ENCODE measurements at places on chromosomes 2 and 18. TPM values are rescaled to one million over a fixed set of nuclear protein-coding genes. Genes with fewer than 3 reads are reported as not detected.
A peak's percentile ranks its signal among the peaks of the same experiment; 100 is the strongest.

DNA sequence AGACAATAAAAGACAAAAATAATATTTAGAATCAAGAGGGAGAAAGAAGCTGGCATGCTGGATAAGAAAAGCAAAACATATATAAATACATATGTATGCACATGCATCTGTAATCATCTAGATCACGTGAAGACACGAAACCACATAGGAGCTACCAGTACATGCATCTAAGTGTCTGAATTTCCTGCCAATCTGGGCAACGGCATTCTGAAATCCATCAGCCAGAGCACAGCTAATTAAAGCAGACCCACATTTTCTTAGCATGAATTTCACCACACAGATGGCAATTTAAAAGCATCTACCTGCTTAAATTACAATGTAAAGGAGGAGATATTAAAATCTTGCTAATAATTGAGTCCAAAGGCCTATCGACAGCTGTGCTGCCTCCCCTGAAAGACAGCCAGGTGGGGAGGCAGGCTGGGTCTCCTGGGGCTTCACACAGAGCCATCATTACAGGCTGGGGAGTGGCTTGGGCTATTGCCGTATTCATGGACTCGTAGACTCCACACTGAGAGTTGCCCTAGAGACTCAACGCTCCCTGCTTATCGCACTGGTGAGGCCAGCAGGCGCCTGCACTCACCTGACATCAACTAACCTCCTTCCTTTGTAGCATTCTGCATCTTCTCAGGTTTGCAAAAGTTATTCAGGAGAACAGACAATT, 272.5 kb upstream of the PXDN start:
- peaks cover 9% of the 10 kb centered on the region for H3K27me3 ChIP-seq
- no peak for DNase-seq
- no peaks in the 10 kb centered on the region for H3K36me3 ChIP-seq
- no peak overlapping the region for H3K27ac ChIP-seq

The NPAS2 gene
- 10.7 TPM for total RNA-seq

DNA sequence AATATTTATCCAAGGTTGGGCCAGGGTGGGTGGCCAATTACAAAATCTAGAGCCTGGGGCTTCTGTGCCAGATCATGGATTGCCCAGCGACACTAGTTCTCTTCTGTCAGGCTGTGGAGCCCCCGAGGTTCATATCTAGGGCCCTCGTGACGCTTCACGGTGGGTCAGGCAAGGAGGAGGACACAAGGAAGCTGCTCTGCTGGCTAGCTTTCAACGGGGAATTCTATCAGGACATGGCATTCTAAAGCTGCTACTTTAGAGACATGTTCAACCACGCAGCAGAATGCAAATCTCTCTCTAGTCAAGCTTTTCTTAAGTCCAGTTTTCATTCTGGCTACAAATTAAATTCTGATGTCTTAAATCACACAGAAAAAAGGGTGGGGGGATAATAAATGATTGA, 180.2 kb downstream of the THADA start:
- H3K27ac ChIP-seq: peak overlapping the region; percentile 83
- peaks cover 8% of the 10 kb centered on the region for H3K36me3 ChIP-seq
- H3K27me3 ChIP-seq: no peaks in the 10 kb centered on the region

DNA sequence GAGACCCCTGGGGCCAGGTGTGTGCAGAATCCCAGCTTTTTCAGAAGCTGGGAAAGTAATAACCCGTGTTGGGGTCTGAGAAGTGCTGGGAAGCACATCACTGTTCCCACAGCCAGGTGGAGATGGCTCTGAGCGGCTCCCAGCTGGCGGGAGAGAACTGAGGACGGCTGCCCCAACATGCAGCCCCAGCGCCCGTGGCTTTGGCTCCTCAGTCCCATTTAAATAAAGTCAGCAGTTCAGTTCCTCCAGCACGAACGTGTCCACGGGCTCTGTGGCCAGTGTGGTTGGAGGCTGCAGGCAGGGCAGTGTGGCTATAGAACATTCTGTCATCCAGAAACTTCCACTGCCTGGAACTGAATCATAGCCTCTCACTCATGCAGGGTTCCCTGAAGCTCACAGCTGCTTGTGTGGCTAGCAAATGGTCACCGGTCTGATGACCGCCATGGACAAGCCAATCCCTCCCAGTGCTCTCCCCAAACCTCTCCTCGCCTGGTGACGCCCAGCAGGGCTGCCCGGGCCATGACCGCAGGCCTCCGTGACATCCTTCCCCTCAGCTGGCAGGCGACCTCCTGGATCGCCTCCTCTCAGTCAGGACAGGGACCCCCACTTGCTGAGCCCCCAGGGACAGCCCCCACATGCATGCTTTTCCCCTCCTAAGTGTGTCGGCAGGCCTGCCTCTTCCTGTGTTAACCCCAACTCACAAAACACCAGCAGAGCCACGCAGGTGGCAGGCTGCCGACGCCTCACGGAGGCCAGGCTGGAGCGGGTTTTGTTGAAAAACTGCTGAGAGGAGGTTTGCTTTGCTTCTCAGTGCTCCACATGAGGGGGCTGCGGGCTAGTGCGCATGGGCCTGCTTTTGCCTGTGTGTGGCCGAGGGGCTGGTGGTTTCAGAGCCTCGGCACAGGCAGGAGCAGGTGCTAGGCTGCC, 1.3 kb downstream of the RTP5 start:
- no peak overlapping the region for H3K27ac ChIP-seq
- no peak for DNase-seq
- no peak overlapping the region for H3K4me3 ChIP-seq
- peaks cover 5% of the 10 kb centered on the region for H3K27me3 ChIP-seq
- H3K36me3 ChIP-seq: no peaks in the 10 kb centered on the region

The TRIM43 gene
- not detected for total RNA-seq

DNA sequence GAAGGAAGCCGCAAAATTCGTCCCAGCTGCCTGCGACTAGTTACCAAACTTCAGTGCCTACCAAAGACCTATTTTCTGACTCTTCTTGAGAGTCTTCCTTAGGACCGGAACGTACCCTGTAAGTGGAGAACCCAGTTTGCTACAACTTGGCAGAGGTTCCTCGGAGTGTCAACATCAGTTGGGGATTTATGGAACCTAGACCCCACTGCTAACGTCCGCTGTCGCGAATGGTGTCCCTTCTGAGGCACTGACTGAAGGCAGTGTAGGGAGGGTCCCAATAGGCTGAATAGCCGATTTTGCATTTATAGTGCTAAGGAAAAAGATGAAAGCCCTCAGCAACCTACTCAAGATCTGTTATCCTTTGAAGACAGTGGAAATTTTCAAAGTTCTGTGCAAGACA, 568 bp upstream of the STK17B start:
- no peaks in the 10 kb centered on the region for H3K36me3 ChIP-seq
- H3K4me3 ChIP-seq: peak overlapping the region; percentile 81
- H3K4me1 ChIP-seq: peaks cover 27% of the 10 kb centered on the region
- DNase-seq: no peak

DNA sequence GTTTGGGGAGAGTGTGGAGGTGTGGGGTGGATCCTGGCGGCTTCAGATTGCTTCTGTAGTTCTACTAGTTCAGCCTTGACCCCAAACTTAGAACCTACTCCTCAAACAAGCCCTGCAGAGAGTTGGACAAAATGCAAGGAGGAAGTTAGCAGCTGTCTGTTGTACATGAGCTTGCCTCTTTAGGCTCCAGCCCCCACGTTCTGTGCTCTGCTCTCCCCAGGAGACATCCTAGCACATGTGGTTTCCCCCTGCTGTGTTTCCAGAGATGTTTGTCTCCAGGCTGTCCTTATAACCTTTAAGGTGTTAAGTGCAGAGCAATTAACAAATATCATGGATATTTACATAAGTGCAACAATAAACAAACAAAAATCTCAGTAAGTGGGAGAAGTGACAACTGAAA, 111.1 kb downstream of the ACOXL start:
- H3K27ac ChIP-seq: no peak overlapping the region
- no peak overlapping the region for H3K4me3 ChIP-seq
- no peaks in the 10 kb centered on the region for H3K36me3 ChIP-seq
- peaks cover 27% of the 10 kb centered on the region for H3K4me1 ChIP-seq
- no peak for DNase-seq
- no peaks in the 10 kb centered on the region for H3K27me3 ChIP-seq

The ASB18 gene
- not detected for total RNA-seq

- H3K36me3 ChIP-seq: peaks cover 9% of the 10 kb centered on the region
- H3K27ac ChIP-seq: no peak overlapping the region
- H3K27me3 ChIP-seq: no peaks in the 10 kb centered on the region
- H3K4me1 ChIP-seq: peaks cover 21% of the 10 kb centered on the region
- no peak overlapping the region for H3K4me3 ChIP-seq
Observed at GRCh38 chr18:35051641-35052377, 10.6 kb downstream of the MAPRE2 start.

DNA sequence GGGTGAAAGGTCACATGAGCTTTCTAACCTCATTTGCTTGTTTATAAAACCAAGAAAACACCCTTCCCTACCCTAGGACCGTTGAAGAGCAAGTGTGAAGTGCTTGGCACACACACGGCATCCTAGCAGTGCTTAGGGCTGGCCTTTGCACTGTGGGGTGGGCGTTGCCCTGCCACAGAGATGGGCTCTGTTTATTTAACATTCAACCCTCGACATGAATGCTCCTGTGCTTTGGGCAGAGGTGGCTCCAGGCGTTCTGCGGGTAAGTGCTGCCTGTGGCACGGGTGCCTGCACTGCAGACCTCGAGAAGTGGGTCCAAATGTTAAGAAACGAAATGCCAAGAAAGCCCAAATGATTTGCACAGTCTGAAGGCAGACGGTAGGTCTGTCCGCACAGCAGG, 170.1 kb downstream of the FHOD3 start:
- DNase-seq: no peak
- no peaks in the 10 kb centered on the region for H3K36me3 ChIP-seq
- no peak overlapping the region for H3K4me3 ChIP-seq
- peaks cover 25% of the 10 kb centered on the region for H3K4me1 ChIP-seq
- peaks cover 21% of the 10 kb centered on the region for H3K27me3 ChIP-seq

- DNase-seq: peak; percentile 76
- peak overlapping the region; percentile 96 for H3K27ac ChIP-seq
- peaks cover 1% of the 10 kb centered on the region for H3K36me3 ChIP-seq
Observed at GRCh38 chr2:38602136-38602731, 494 bp downstream of the HNRNPLL start.

GRCh38 chr2:111711270-111711669, 172.7 kb downstream of the ANAPC1 start:
- no peak overlapping the region for H3K4me3 ChIP-seq
- H3K27ac ChIP-seq: no peak overlapping the region
- peaks cover 4% of the 10 kb centered on the region for H3K4me1 ChIP-seq
- H3K36me3 ChIP-seq: no peaks in the 10 kb centered on the region
- DNase-seq: no peak
- H3K27me3 ChIP-seq: no peaks in the 10 kb centered on the region

GRCh38 chr2:224271617-224272236, 130.2 kb downstream of the FAM124B start:
- peaks cover 6% of the 10 kb centered on the region for H3K4me1 ChIP-seq
- H3K4me3 ChIP-seq: no peak overlapping the region
- H3K36me3 ChIP-seq: no peaks in the 10 kb centered on the region
- H3K27ac ChIP-seq: no peak overlapping the region
- H3K27me3 ChIP-seq: no peaks in the 10 kb centered on the region

- H3K4me1 ChIP-seq: peaks cover 12% of the 10 kb centered on the region
- no peaks in the 10 kb centered on the region for H3K27me3 ChIP-seq
- H3K27ac ChIP-seq: peak overlapping the region; percentile 94
- H3K4me3 ChIP-seq: peak overlapping the region; percentile 95
- H3K36me3 ChIP-seq: peaks cover 8% of the 10 kb centered on the region
- DNase-seq: no peak
Observed at GRCh38 chr2:227325839-227326195, 766 bp downstream of the MFF start.

GRCh38 chr2:30709516-30709915, 97.7 kb downstream of the CAPN13 start:
- no peak overlapping the region for H3K27ac ChIP-seq
- no peaks in the 10 kb centered on the region for H3K27me3 ChIP-seq
- H3K4me1 ChIP-seq: peaks cover 6% of the 10 kb centered on the region
- no peak overlapping the region for H3K4me3 ChIP-seq
- no peaks in the 10 kb centered on the region for H3K36me3 ChIP-seq

- no peaks in the 10 kb centered on the region for H3K36me3 ChIP-seq
- H3K27ac ChIP-seq: peak within 1 kb of the TSS; percentile 66
- DNase-seq: no peak
- peak within 1 kb of the TSS; percentile 55 for H3K4me3 ChIP-seq
Observed at GRCh38 chr2:127418300-127419111, at the start of gene PROC. Gene PROC (plus strand): TSS chr2:127418427. CDS start chr2:127419943, 1,516 bp downstream.

GRCh38 chr2:231293163-231293562, 94.7 kb downstream of the ARMC9 start:
- peaks cover 7% of the 10 kb centered on the region for H3K4me1 ChIP-seq
- H3K4me3 ChIP-seq: no peak overlapping the region

GRCh38 chr18:45164551-45164950, 450.7 kb upstream of the SLC14A2 start:
- no peak overlapping the region for H3K27ac ChIP-seq
- no peaks in the 10 kb centered on the region for H3K36me3 ChIP-seq
- DNase-seq: no peak
- H3K4me1 ChIP-seq: peaks cover 13% of the 10 kb centered on the region
- H3K4me3 ChIP-seq: no peak overlapping the region
- no peaks in the 10 kb centered on the region for H3K27me3 ChIP-seq

The ASPRV1 gene
- 0.67 TPM for total RNA-seq

DNA sequence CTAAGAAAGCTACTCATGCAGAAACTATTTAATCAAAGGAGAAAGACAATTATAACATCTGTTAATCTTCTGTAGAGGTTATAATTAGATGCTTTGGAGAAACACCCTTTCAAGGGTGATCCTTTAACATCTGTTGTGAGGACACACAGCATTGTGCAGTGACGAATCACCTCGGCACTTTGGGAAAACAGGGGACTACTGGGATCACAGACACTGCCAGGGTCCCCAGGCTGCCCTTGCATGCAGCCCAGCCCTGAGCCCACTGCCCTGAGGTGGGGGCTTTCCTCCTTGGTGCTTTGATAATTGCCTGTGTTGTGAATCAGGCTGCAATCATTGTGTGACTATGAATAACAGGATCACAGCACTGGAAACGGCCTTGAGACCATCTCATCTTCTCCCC, 10.6 kb downstream of the NCKAP5 start:
- no peak overlapping the region for H3K4me3 ChIP-seq
- no peaks in the 10 kb centered on the region for H3K36me3 ChIP-seq
- H3K27me3 ChIP-seq: peaks cover 4% of the 10 kb centered on the region
- peaks cover 5% of the 10 kb centered on the region for H3K4me1 ChIP-seq

GRCh38 chr2:211114826-211115455, 558.5 kb downstream of the CPS1 start:
- DNase-seq: no peak
- no peak overlapping the region for H3K27ac ChIP-seq
- no peaks in the 10 kb centered on the region for H3K4me1 ChIP-seq
- H3K4me3 ChIP-seq: no peak overlapping the region

DNA sequence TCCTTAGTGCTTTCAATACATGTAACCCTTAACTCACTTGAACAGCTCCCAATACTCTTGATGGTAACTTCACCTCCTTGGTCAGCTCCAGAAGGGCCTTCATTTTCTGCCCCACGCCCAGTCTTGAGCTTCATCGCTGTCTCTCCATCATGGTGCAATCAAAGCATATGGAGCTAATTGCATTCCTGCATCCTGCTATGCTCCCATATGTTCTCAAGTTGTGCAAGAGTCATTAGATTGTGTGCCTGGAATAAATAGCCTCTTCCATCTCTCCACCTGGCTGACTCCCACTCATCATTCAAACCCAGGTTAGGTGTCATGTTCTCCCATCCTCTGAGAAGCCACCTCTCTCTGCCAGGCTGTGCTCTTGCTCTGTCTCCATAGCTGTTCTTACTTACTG, 364.5 kb upstream of the RGPD4 start:
- no peak overlapping the region for H3K4me3 ChIP-seq
- no peak overlapping the region for H3K27ac ChIP-seq
- DNase-seq: no peak
- H3K27me3 ChIP-seq: no peaks in the 10 kb centered on the region

GRCh38 chr18:57352271-57352701, at the start of gene ST8SIA3:
Gene ST8SIA3 (plus strand): TSS chr18:57352557. CDS start chr18:57352847, 290 bp downstream.
- no peaks in the 10 kb centered on the region for H3K4me1 ChIP-seq
- DNase-seq: no peak
- H3K36me3 ChIP-seq: no peaks in the 10 kb centered on the region
- peaks cover 86% of the 10 kb centered on the region for H3K27me3 ChIP-seq
- H3K4me3 ChIP-seq: peak within 1 kb of the TSS; percentile 84

The VRK2 gene
- 17.7 TPM for total RNA-seq

Data from type B pancreatic cell (in vitro differentiated cells).